CD8-positive, alpha-beta T cell (primary cell): ENCODE measurements at places on chromosomes 3 and 15.

DNA sequence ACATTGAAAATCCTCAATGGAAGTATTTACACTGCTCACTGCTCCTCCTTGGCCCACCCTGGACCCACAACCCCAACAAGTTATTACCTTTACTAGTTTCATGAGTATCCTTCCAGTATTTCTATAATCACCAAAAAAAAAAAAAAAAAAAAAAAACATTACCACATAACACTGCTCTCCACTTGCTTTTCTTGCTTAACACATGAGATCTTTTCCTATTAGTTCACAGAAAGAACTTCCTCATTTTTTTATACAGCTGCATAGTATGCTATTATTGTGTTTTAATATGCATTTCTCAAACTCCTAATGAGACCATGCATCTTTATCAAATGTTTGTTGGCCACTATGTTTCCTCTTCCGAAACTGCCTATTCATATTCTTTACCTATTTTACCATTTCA is 14.6 kb downstream of the GABPB1 start:
- no peak for DNase-seq

DNA sequence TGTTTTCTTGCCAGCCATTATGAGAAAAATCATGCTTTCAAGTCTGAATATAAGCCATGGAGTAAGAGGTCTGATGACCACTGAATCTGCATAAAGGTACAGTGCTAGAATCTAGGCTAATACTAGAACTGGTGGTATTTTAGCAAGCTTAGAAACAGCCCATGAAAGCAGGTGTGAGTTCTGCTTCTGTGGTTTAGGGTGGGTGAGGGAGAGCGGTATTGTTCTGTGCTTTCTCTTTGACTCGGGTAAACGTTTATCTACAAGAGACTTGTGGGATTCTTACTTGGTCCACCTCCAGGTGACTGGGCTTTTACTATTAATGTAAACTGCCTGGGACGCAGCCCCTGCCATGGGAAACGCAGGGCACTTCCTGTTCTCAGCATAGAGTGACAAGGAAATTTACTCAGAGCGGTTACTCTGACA is 55.2 kb downstream of the PGPEP1L start:
- no peak for DNase-seq

GRCh38 chr15:39461536-39462130 is 119.2 kb upstream of the THBS1 start:
- DNase-seq, result no peak

DNA sequence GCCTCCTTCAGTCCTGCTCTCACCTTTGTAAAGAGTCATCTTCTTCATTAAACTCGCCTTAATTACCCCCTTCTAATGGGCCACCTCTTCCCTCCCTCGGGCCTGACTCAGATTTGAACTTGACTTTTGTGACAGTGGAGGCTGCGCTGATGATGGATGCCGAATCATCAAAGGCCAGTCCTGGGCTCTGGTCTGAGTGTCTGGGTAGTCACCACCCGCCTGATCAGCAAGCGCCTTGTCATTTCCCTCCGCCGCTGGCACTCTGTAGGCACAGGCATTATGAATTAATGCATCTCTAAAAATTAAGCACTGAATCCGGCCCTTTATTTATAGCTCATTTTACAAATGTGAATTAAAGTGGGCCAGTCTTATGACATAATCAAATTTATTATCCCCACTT is 116.7 kb upstream of the PROK2 start:
- DNase-seq, result no peak

GRCh38 chr3:130379274-130379673 is 33.8 kb downstream of the COL6A5 start:
- no peak for DNase-seq

DNA sequence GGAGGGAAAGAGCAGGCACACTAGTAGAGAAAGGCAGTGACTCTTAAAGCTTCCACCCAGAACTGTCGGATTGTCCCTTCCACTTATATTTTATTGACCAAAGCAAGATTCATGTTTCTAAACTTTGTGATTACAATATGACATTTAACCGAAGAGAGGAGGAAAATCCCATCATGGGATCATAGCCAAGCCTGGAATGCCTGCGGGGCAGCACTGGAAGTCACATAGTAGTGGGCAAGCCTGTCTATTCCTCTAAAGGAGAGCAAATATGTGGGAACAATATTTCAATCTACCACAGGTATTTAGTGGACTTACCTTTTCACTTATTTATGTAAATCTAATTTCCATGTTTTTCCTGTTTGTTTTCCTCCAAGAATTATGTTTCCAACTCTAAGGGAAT is 3.8 kb upstream of the TMOD3 start:
- DNase-seq, result no peak

DNA sequence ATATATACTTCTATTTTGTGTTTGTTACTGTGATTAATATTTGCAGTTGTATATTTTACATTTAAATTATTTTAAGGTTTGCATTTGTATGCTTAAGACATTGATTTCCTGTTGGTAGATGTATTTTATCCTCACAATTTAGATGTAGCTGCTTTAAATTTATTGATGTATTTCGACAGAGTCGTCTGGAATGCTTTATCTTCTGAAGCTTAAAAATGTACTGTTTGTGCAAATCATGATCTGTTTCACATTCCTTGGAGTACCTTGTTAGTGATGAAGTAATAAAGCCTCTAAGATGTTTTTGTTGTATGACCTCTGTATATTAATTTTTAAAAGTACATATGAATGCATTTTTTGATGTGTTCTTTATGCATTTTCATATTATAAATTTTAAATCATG is 1.9 kb downstream of the CHD2 start:
- no peak for DNase-seq

DNA sequence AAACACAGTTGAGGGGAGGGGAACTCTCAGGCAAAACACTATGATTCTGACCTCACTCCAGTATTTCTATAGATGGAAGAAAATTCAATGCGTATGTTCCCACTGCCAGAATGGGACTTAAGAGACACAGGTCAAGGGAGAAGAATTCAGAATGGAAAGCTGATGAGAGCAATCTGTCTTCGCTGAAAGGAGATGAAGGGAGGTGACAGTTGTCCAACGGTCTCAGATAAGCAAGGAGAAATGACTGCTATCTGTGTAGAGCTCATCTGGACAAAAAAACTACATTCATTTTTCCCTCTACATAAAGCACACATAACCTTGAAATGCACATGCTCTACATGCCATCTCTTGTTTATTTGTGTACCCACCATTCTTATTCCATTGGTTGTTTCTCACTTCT is 405.1 kb downstream of the LSAMP start:
- DNase-seq, result no peak

DNA sequence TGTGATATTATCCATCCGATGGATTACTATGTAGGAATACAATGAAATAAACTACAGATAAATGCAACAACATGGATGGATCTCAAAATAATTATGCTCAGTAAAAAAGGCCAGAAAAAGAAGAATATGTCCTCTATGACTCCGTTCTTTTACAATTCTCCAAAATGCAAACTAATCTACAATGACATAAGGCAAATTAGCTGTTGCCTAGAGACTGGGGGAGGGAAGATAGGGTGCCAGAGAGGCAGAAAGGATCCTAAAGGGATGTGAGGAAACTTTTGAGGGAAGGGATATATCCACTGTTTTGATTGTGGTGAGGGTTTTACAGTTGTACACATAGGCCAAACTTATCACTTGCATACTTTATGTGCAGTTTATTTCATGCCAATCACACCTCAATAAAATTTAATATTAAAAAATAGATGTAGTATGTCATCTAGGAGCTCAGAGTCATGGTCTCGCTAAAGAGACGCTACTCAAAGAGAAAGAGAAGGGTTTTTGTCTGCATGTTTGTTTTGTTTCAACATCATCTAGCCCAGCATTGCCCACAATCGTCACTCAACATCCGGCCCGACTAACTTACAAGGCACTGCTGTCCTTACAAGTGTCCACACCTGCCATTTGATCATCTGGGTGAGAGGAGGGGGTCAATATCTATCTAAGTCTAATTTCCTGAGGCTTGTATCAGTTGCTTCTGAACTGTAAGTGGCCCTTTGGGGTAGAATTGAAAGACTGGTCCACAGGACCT is 29.5 kb downstream of the HES1 start:
- no peak for DNase-seq

- DNase-seq, result no peak
These were observed 275.1 kb upstream of the LRTM1 start for GRCh38 chr3:55203006-55203405.

DNA sequence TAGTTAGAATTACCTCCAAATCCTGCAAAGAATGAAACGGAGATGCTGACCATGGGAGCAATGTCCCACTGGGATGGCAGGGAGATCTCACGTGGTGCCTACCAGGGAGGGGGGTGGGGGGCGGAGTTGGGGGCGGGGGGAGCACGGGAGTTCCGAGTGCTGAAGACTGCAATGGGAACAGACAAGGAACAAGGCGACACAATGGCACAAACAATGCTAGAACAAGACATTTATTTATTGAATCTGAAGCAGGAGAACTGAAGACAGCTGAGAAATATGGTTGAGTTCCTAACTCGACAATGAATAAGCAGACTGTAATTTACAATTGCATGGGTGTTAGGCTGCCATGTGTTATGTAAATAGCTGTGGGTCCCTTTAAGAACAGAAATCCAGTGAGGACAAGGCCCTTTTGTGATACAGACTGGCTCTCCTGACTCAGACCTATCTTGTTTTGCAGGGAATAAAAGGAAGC is 91.2 kb downstream of the AQP9 start:
- DNase-seq, result no peak

DNA sequence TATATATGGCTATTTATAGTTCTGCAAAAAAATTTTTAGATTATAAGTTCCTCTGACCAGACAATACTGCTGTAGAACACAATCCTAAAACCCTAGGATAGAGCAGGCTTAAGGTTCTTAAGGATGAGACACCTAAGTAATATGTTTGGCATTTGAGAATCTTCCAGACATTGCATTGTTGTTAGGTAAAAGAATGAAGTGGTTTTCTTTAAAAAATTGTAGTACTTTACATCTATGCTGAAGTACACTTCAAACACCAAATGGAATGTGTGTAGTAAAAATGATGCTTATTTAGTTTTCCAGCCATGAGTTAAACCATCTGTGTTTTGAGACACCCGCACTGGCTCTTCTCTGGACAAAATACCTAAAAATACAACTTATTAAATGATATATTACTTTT is 857.7 kb downstream of the OTOL1 start:
- no peak for DNase-seq

DNA sequence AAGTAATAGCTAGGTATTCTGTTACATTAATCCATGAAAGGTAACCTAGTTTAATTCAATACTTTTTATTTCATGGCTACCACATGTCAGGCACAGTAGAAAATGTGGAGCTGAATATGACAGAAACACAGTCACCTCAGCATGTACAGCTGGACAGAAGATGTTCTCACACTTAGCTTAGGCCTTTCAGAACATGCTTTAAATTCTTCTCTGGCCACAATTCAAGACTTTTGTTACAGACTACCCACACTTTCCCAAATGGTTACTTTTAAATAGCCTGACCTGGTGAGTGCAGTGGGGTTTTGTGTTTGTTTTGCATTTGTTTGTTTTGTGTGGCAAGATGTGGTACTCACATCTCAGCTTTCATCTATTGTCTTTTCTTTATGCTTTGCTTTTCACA is 1079.5 kb downstream of the IGSF11 start:
- DNase-seq, result no peak

DNA sequence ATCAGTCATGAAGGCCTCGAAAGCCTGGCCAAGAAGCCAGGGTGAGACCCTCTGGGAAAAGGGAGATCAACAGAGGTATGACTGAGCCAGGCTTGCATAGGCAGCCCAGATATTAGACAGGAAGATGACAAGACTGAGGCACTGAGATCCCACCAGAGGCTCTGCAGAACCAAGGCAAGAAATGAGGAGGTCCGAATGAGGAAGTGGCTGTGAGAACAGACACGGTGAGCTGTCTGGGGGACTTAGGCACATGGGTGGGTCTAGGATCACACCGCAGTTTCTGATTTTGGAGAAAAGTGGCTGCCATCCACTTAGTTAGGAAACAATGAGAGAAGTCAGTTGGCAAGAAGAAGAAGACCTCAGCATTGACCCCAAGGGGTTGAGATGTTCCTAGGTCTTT is 31.5 kb upstream of the PRSS50 start:
- DNase-seq, result no peak

DNA sequence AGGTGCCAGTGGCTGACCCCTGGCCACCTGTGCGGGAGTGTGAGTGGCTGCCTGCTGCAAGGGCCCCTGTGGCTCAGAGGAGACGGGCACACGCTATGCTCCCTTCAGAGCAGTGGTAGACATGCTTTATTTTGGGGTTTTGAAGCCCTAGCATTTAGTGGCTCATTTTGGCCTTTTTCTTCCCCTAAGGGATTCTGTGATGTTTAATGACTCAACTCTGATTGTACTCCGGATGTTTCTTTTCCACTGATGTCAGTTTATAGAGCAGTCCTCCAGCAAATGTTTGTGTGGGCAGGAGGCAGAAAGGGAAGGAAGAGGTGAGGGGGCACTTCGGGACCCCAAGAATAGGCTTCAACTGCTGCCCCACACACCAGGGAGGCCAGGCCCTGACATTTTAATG is 288.9 kb upstream of the C2CD4B start:
- DNase-seq, result no peak

GRCh38 chr3:186361762-186362536 is at the start of gene DGKG:
Gene DGKG (minus strand): TSS chr3:186362234. CDS start chr3:186320459, 41,775 bp downstream.
- DNase-seq, result no peak
